ENCODE measurements at places on chromosomes 1 and 21.

DNA sequence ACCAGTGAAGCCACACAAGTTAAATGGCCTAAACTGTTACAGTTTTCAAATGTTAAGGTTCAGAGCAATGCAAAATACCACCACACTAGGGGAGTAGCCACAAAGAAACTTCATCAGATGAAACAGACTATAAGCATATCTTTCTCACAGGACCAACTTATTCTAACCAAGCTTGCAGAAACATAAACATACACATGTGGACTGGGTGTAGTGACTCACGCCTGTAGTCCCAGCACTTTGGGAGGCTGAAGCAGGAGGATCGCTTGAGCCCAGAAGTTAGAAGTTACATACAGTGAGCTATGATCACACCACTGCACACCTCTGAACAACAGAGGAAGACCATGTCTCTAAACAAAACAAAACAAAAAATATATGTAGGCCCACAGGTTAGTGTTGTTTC lies 17.3 kb downstream of the WDR47 start:
- no peak for DNase-seq

- no peak for DNase-seq
These were observed 18.3 kb upstream of the IFNGR2 start for GRCh38 chr21:33384841-33385331.

- DNase-seq: peak; percentile 73
These were observed 60.0 kb upstream of the C1orf105 start for GRCh38 chr1:172360511-172360910.

DNA sequence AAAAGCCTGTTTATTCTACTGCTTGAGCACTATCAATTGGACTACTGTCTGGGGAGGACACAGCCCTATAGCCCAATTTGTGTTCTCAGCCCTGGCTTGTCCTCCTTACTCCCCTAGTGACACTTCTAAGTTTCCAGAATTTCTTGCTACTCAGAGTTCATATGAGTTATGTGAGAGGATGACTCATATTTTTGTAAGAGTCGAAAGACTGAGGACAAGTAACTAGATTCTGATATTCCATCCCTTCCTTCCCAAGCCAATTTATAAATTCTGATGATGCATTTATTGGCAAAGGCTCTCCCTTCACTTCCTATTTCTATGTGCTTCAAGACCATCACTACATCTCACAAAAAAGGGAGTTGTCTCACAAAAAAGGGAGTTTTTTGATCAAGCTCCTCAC lies 422.2 kb upstream of the DEPDC1 start:
- DNase-seq: no peak

DNA sequence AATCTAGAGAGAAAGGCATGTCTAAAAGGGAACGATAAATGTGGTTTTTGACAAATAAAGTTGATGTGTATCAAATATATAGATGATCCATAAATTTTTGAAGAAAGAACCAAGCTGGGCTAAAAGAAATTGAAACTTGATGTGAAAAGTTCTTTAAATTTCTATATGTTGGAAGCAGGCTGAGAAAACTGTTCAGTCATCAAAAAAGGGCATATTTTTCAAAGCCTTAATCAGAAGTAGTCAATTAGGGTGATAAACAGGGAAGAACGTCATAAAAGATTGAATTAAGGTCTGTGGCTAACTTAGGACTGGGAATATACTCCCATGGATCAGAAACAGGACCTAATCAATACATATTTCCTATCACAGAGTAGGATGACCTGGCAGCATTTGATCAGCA lies 211.4 kb upstream of the ZRANB2 start:
- DNase-seq: no peak

DNA sequence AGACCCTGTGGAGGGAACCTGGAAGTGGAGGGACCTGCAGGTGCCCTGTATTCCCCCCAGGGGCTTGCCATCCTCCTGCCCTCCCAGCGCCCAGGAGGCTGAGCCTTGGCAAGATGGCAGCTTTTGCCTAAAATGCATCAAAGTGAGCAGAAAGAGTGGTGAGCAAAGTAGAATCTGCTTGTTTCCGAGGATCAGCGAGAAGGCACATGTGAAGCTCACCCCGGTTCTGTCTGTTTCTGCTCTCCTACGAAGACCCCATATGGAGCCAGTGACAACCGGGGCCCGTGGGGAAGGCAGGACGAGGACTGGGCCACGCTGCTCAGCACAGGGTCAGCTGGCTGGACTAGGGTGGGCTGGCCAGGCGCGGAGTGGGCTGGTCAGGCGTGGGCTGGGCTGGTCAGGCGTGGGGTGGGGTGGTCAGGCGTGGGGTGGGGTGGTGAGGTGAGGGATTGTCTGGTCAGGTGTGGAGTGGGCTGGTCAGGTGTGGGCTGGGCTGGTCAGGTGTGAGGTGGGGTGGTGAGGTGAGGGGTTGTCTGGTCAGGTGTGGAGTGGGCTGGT lies 5.2 kb upstream of the FNDC10 start:
- no peak for DNase-seq

GRCh38 chr1:201701831-201702230 lies 127.1 kb upstream of the IPO9 start:
- no peak for DNase-seq

DNA sequence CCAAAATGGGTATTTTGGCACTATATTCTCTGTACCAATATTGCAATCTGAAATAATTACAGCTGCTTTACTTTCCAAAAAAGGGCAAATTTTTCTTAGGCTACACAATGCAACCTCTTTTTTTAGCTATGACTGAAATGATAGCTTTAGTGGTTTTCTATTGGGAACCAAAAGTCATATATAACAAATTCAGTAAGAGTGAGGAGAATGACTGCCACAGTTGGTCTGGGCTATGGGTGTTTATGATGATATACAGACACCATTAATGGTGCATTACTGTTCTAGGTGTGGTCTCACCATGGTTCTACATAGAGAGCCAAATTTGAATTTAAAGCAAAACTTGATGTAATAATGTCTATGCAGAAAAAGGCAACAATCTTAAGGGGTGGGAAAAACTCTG lies 72.3 kb upstream of the PTBP2 start:
- no peak for DNase-seq

DNA sequence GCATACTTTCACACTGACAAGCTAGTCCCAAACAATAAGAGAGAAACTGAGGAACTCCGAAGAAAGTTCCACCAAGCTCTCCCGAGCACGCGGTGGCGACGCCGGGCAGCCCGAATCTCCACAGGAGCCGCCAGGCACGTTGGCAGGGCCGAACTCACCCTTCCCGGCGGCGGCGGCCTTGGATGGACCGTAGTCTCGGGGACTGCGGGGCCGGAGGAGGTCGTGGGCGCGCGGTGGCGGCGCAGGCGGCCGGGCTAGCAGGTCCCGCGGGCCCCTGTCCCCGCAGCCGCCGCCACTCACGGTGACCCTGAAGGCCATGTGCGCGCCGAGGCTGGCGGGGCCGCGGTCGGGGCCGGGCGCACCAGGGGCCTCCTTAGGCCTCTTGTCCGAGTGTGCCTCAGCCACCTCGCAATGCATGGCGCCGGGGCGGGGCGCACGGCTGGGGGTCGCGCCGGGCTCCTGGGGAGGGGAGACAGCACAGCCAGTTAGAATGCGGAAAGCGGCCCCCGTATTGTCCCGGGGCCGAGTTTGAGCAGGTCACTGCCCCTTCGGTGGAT lies 1.2 kb downstream of the GLIS1 start:
- DNase-seq: no peak

- DNase-seq: no peak
These were observed 98.7 kb downstream of the PCBP3 start for GRCh38 chr21:45742247-45742646.

GRCh38 chr21:30668776-30669175 lies 26.1 kb downstream of the KRTAP20-3 start:
- no peak for DNase-seq

DNA sequence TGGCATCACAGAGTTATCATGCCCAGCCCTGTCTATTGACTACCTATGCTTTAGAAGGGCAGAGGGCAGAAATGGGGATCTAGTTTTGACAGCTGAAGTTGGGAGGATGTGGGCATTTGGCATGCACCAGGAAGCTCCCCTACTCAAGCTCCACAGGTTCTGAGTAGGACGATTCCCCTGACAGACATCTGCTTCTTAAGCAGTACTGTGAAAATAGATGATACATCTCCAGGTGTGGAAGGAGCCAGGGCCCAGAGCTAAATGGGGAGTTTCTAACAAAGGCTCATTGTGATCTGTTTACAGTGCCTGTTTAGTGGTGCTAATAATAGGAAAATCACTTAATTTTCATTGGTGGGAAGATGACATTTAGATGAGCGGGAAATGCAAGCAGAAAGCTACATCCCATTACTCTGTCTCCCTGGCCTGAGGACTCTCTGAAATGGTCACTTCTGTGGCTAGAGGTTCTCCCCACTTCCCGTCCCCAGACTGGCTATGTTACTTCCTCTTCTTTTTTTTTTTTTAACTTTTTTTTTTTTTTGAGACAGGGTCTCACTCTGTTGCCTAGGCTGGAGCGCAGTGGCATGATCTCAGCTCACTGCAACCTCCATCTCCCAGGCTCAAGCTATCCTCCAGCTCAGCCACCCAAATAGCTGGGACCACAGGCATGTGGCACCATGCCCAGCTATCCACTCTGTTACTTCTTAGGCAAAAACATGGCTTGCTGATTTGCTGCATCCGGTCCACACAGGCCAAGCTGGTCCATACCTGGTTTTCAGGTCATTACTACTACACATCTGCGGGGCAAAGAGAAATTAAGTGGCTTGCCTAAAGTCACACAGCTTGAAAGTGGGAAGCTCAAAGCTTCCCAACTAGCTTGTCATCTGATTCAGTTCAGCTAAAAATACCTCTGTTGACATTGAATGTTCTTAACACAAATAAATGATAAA lies 23.2 kb upstream of the CNIH3 start:
- no peak for DNase-seq

- DNase-seq: no peak
These were observed 5.1 kb upstream of the OSCP1 start for GRCh38 chr1:36455386-36455785.

GRCh38 chr1:100325415-100326324 lies 26.6 kb upstream of the CDC14A start:
- DNase-seq: no peak

- DNase-seq: no peak
These were observed 27.8 kb downstream of the SDC3 start for GRCh38 chr1:30880678-30881318.
